Stimulated activated CD4-positive, alpha-beta T cell treated with anti-CD3 and anti-CD28 coated beads, Interleukin-12 subunit alpha, Interleukin-12 subunit beta, amount 100 ng/mL, for 24 hours (primary cell): ENCODE measurements at places on chromosomes 4 and X.

DNA sequence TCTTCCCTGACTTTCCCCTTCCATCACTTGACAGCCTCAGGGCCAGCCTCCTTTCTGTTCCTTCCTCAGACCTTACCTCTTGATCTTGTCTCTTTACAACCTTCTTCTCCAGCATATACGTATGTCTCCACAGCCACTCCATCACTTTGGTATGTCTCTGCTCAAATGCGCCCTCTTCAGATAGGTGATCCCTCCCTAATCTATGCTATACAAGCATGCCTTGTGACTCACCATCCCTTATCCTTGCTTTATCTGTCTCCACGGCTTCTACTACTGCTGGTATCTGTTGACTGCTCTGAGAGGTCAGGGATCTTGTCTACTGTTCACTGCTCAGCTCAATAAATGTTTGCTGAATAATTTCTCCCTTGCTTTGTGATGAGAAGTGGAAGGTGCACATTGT, 9.0 kb downstream of the ARAP2 start:
- no peak for DNase-seq

GRCh38 chr4:121150003-121150402, 14.1 kb downstream of the TNIP3 start:
- DNase-seq, result no peak

GRCh38 chrX:150199181-150199580, 163.9 kb upstream of the MAMLD1 start:
- no peak for DNase-seq

- DNase-seq, result no peak
Observed at GRCh38 chr4:181661923-181662322, 581.3 kb upstream of the TENM3 start.

DNA sequence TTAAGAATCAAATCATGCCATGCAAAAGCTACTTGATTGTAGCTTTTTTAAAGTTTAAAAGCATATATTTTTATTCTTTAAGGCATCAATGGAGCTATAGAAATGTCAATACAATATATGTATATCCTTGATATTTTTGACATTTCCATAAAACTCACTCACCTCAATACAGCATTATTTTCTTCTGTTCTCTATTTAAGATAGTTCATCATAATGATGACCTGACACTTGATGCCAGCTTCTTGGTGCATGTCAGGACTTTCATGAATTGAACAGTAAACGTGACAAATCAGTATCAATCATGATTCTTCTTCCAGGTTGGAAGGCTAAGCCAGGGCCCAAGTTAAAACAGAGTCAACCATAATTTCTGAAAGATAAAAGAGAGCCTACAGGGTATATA, 33.6 kb upstream of the ATP8A1 start:
- no peak for DNase-seq
